Fibroblast of the conjunctiva (primary cell): ENCODE measurements at places on chromosomes 6 and 20.
A peak's percentile ranks its signal among the peaks of the same experiment; 100 is the strongest.

DNA sequence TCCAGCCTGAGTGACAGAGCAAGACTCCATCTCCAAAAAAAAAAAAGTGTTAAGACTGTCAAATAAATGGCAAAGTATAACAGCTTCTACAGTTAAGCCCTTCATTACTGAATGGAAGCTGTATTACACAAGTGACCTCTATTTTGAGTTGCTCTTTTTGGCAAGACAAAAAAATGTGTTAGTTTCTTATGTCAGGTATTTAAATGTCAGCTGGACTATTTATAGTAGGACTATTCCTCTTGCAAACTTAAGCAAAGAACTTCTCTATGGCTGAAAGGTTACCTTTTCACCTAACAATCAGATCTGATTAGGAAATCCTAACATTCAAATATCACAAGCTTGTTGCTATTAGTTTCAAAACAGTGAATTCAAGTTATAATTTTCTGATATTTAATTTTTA is 12.4 kb downstream of the UBE2V1 start:
- DNase-seq = no peak

DNA sequence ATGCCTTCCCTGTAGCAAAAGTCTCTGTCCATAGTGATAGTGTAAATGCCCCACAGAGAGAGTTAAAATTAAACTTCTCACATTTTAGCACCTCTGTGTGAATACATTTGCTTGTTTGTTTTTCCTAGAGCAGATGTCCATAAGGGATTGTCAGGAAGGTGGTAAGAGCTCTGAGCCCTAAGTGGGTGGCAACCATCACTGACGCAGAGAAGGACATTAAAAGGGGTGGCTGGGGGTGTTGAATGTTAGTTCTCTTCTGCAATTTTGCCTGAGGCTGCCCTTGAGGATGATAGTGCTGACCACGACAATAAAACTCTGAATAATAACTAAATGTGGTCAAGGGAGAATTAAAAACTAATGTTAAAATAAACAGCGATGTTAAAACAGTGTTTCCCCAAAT is 174.3 kb upstream of the ID4 start:
- DNase-seq = no peak

- no peak for DNase-seq
These were observed 102.3 kb upstream of the IMPG1 start for GRCh38 chr6:76174722-76175121.

GRCh38 chr6:47967843-47968242 is 143.2 kb downstream of the PTCHD4 start:
- no peak for DNase-seq

DNA sequence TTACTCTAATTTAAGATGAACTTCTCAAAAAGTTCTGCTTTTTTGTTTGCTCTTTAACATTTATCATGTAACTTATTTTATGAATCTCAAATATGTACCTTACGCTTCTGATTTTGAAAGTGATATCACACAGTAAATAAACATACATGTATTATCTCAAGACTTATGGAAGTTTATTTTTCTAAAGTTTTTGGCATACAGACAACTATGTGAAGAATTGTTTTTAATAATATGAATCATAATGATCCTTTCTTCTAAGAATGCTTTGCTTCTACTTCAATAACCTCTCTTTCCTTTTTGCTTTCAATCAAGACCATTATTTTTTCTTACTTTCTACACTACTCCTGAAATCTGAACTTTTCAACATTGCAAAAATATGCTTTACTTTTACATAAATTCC is 816.4 kb downstream of the EYS start:
- peak; percentile 10 for DNase-seq

- no peak for DNase-seq
These were observed 422.6 kb upstream of the MMS22L start for GRCh38 chr6:97705568-97705967.

GRCh38 chr20:7313047-7313446 is 545.6 kb downstream of the BMP2 start:
- no peak for DNase-seq

- no peak for DNase-seq
These were observed 83.4 kb downstream of the OPN5 start for GRCh38 chr6:47865206-47865605.

- DNase-seq = no peak
These were observed 84.3 kb downstream of the CARMIL1 start for GRCh38 chr6:25363427-25363826.

DNA sequence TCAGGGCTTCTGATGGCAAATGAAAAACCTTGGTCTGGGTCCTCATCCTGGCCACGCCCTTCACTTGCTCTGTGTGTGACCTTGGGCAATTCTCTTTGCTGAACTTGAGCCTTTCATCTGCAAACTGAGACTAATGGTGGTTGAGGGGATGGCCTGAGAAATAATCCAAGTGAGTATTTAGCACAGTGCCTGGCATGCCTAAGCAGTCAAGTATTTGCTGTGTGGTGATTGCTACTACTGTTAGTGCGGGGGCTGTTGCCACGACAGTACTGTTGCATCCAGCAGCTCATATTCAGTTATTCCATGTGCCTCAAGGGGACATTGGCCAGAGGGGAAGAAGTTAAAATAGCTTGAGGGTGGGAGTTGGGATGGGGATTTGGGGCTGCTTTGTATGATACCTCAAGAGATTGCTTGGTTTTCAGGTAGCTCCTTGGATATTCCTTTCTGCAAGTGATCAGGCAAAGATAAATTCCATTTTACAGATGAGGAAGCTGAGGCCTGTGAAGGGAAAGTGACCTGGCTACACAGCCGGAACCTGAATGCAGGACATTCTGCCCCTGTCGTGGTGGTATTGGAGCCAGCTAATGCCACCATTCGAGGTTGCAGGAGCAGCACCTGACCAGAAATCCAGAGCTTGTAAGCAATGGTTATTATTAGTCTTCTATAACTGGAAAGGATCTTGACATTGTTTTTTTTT is 45.1 kb upstream of the EPB41L1 start:
- no peak for DNase-seq

DNA sequence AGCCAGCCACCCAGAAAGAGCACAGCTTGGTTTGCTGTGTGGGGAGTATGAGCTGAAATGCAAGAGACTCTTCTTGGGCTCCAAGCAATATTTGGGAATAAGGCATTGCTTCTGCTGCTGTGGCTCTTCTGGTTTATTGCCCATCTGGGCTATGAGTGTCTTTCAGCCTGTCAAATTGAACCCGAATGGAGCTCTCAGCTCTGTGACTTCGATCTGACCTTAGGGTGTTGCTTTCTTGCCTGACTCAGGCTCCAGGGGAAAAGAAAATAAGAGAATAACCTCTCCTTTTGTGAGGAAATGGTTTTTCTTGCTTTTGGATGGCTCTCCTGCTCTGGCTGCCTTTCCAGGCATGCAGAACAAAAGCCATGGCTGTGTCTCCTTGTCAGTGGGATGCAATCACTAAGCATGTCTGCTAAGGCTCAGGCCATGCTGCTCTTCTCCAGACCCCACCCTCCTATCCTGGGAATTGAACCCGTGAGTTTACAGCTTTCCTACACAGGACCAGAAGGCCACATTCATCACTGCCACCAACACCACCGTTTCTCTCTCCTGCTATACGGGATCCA is 169.4 kb upstream of the JAG1 start:
- no peak for DNase-seq

DNA sequence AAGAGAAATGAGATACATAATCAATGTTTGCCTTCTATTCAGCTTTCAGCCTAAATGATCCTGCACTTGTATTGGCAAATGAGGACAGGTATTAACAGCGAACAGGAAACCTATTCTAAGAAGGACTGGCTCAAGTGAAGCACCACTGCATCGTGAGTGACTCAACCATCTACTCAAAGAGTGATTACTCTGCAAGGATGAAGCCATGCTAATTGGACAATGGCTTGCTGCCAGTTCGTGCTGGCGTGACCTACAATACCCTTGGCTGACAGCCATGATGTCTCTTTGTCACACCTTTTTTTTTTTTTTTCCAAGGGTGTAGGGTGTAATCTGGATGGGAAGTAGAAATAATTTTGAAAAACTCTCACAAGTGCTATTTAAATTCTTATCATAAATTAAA is 104.9 kb downstream of the GJA10 start:
- DNase-seq = no peak

- no peak for DNase-seq
These were observed 142.0 kb upstream of the PMEPA1 start for GRCh38 chr20:57851796-57852195.

- no peak for DNase-seq
These were observed 207.2 kb downstream of the LMBRD1 start for GRCh38 chr6:69589626-69590025.
